ENCODE measurements at places on chromosomes 6 and 20.

DNA sequence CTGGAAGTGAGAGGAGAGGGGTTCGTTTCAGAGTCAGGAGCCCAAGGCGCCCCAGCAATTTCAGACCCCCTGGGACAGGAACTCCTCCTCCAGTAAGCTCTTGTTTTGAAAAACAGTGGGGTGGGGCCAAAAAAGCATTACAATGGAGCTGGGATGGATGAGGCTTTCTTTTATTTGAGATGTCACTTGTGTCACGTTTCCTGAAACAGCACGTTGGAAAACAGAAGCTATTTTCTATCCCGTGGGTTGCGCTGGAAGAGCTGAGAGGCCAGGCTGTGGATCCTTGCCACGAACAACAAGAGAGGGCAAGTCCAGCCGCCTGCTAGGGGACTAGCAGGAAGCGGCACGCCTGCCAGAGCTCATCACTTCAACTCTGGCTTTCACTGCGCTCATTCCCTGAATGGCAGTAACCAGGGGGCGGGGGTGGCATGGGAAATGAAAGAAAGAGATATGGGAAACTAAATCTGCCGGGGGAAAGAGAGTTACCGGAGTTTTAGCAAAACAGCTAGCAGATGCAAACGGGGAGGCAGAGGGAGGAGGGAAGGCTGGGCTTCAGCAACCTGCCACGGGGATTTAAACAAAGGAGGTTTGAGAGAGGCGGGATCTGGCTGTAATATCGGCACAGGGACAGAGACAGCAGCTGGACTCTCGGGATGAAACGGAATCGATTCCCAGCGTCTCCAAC, 34.6 kb downstream of the GCNT2 start:
- no peak for DNase-seq

- no peak for DNase-seq
Observed at GRCh38 chr20:62486484-62486883, 10.7 kb upstream of the GATA5 start.

DNA sequence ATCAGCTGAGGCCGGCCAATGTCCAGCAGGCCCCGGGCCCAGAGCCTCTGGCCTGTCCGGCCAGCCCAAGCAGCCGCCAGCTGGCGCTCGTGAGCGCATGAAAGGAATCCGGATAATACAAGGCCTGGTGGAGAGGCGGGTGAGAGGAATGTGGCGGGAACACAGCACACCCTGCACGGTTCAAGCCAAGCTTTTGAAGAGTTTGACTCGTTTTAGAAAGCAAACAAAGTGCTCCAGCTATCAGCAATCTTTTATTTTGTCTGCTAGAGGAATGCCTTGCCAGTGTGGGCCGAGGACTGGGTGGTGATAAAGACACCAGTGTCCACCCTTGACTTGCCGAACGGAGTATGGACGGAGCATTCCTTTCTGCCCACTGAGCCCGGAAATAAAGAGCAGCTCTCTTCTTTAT, 9.3 kb upstream of the NEDD9 start:
- DNase-seq: no peak

GRCh38 chr6:102701019-102701418, 1307.5 kb downstream of the GRIK2 start:
- no peak for DNase-seq

DNA sequence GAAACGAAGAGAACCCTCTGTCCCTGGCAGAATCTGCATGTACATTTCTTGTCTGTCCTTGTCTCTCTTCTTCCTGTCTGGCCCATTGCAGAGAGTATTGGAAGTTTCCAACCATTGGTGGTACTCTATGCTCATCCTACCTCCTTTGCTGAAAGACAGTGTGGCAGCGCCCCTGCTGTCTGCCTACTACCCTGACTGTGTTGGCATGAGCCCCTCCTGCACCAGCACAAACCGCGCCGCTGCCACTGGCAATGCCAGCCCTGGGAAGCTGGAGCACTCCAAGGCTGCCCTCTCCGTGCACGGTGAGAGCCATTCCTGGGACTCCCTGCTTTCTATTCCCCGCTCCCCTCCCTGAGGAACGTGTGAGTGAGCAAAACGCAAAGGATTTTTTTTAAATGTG, 32.5 kb downstream of the KDM1B start:
- DNase-seq: no peak

- no peak for DNase-seq
Observed at GRCh38 chr20:53004267-53004813, 32.2 kb downstream of the TSHZ2 start.

- no peak for DNase-seq
Observed at GRCh38 chr6:124723671-124724070, 238.6 kb upstream of the RNF217 start.

- DNase-seq: no peak
Observed at GRCh38 chr20:51959066-51959542, 156.8 kb upstream of the SALL4 start.

DNA sequence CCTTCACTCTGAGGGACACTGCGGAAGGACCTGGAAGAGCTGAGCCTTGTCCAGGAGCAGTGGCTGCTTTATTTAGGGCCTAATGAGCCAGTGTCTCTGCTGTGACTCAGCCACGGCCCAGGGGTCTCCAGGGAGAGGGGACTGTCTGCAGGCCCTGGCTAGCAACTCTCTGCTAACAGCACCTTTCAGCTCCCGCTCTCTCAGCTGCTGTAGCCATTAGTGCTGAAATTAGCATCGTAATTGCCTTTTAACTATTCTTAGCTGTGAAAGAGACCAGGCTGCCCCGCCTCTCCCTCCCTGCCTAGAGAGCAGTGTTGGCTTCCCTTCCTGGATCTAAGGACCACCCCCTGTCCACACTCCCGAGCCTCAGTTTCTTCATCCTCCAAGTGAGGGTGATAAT, 53.1 kb upstream of the SLC32A1 start:
- DNase-seq: no peak

- no peak for DNase-seq
Observed at GRCh38 chr6:166313255-166314070, 5.3 kb upstream of the PRR18 start.

GRCh38 chr6:138518054-138518453, 18.8 kb upstream of the NHSL1 start:
- no peak for DNase-seq

DNA sequence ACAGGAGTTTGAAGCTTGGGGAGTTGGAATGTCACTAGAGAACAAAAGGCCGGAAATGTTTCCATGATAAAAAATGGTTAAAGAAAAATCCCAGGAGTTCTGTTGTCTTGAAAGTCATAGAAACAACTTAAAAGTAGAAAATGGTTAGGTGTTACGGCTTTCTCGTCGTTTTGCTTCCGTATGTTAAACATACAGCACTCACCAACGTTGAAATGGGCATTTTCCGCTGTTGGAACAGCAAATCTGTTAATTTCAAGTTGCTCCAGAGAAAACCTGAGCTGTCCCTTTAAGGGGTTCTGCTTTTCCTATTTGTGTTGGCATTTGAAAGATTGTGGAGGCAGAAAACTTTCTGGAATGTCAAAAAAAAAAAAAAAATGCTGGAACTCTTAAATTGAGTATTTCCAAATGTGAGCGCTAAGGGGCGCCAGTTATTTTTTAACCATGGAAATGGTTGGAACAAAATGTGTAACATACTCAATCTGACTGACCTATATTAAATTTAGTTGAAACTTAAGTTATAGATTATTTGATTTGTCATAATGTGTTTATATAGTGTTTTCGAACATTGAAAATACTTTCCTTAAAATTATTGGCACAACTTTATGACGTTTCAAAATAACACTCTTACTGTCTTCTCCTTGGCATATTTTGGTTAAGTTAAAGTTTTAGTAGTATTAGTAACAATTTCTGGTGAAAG, 2.2 kb downstream of the QKI start:
- DNase-seq: no peak

GRCh38 chr6:39953076-39953618, 18.9 kb upstream of the MOCS1 start:
- DNase-seq: no peak

GRCh38 chr20:51193066-51193772, 170.3 kb upstream of the KCNG1 start:
- DNase-seq: no peak

DNA sequence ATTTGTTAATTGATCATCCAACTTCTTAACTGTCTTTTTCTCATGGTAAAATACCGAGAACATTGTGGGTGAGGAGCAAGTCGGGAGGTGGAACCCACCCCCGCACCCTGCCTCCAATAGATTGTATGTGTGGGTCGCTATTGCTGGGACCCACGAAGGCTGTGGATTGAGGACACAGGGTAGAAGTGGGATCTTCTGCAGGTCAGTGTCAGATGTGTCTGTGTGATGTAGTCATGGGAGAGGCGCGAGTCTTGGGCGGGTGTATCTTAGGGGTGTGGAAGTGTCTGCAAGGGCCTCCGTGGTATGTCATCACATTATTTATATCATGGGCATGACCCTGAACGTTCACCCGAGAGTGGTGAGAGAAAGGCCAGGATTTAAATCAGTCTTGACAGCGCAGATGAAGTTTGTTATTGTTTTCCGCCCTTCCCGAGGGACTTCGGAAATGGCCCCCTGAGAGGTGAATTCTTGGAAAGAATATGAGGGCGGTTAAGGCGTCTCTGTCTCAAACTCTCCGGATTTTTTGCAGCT, 472 bp upstream of the PAQR8 start:
- DNase-seq: no peak

DNA sequence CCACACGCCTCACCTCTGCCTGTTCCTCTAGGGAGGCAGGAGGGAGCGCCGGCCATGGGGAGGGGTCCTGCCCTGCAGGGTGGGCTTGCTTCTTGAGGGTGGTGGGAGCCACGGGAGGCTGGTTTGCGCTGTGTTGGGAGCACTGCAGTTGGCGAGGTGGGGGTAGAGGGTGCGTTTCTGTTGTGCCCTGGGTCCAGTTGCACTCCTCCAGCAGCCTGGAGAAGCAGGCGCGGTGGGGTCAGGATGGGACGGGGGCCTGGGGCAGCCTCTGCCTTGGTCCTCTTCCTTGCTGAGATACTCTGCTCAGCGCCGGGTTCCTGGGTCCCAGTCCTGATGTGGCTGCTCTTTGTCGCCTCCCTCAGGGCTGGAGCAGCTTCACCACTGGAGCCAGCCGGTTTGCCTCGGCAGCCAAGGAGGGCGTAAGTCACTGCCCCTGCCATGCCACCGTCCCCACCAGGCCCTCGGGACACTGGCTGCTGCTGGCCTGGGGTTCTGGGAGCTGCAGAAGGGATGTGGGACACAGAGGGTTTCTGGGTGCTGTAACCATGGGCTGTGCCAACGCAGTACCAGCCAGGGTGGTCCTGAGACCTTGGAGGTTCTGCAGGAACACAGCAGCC, 8.4 kb downstream of the ARFGAP1 start:
- DNase-seq: no peak

- no peak for DNase-seq
Observed at GRCh38 chr6:66161546-66162108, 454.6 kb upstream of the EYS start.

DNA sequence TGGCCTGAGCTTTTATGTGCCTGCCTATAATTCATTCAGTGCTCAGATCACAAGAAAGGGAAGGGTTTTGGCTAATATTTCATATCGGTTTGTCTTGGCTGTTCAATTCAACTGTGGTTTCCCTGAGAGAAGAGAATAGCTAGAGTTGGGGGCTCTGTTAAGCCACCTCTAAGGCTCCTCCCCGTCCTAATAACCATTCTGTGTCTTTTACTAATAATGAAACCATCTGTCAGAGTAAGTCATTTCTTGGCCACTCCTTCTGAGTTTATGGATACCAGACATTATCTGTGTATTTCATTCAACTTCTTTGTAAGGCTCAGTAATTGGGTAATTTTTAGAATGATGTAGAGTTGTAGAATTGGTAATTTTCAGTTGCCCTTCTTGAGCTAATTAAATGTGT, 5.2 kb downstream of the STX11 start:
- DNase-seq: no peak

DNA sequence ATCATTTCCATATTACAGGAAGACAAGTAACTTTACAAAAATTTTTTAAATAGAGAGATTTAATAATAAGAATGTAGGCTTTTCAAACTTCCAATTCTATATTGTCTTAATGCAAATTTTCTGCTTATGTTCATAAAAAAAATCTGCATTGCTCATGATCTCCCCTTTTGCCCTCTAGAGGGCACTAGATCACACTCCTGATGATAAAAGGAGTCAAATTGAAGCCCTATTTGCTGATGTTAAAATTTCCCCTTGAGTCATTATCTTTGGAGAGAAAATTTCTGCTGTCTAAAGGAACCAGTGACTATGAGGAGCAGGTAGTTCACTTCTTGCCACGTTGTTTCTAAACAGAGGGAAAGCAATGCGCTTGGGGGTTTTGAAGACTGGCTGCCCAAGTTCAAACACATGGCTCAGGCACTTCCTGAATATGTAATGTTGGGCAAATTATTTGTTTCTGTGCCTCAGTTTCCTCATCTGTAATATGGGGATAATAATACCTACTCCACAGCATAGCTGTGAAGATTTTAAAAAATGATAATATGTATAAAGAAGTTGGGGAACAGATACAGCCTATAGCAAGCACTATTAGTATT, 874.2 kb downstream of the TFAP2A start:
- no peak for DNase-seq

- DNase-seq: no peak
Observed at GRCh38 chr6:142385352-142385751, 83.5 kb downstream of the ADGRG6 start.

- DNase-seq: no peak
Observed at GRCh38 chr20:63969838-63970713, at the start of gene ZNF512B. Gene ZNF512B (minus strand): TSS chr20:63969930. CDS start chr20:63967950, 1,980 bp downstream.

GRCh38 chr6:7418238-7418905, 28.8 kb downstream of the RIOK1 start:
- DNase-seq: no peak

- no peak for DNase-seq
Observed at GRCh38 chr6:15025446-15025845, 220.4 kb upstream of the JARID2 start.

- no peak for DNase-seq
Observed at GRCh38 chr20:60581606-60582115, 623.4 kb downstream of the CDH26 start.

DNA sequence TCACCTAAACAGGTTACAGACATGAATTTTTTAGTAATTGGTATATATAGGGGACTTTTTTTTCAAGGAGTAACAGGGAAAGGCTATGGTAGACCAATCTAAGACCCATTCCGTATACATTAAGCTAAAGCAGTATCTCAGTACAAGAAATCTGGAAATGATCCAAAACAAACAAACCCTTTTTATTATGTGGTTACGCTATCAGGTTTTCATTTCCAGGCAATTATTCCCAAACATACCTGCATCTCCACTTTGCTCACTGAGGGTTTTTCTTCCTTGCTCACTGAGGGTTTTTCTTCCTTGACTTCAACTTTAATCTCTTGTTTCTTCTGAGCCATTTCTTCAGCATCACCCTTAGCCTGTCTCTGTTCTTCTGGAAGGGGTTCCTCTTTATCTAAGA, 107.3 kb downstream of the EPB41L2 start:
- no peak for DNase-seq

- no peak for DNase-seq
Observed at GRCh38 chr6:42915732-42916131, at the start of gene PTCRA. Gene PTCRA (plus strand): TSS chr6:42916053. CDS start chr6:42916070, 17 bp downstream.

DNA sequence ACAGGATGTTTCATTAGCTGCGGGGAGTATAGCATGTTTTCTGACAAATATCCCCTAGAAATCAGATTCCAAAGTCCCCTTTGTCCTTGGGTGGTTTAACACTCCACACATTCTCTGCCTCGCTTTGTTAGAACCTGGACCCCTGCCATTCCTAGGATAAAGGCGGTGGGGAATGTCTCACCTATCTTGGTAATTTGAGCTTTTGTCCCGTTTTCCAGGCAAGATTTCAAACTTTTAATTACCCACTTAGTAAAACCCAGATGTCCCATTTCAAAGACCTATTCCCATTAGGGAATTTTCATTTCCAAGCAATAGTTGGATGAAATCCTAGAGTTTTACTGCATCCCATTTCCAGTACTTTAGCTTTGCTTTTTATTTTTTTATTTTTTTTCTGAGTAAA, 501.0 kb upstream of the MAP3K7 start:
- no peak for DNase-seq

GRCh38 chr6:44025226-44025625, 102.0 kb downstream of the MRPL14 start:
- DNase-seq: no peak
